T47D (cell line): ENCODE measurements at places on chromosomes 12 and 14.

GRCh38 chr14:103111232-103111868 is 11.9 kb upstream of the TNFAIP2 start:
- DNase-seq, result peak; percentile 65

DNA sequence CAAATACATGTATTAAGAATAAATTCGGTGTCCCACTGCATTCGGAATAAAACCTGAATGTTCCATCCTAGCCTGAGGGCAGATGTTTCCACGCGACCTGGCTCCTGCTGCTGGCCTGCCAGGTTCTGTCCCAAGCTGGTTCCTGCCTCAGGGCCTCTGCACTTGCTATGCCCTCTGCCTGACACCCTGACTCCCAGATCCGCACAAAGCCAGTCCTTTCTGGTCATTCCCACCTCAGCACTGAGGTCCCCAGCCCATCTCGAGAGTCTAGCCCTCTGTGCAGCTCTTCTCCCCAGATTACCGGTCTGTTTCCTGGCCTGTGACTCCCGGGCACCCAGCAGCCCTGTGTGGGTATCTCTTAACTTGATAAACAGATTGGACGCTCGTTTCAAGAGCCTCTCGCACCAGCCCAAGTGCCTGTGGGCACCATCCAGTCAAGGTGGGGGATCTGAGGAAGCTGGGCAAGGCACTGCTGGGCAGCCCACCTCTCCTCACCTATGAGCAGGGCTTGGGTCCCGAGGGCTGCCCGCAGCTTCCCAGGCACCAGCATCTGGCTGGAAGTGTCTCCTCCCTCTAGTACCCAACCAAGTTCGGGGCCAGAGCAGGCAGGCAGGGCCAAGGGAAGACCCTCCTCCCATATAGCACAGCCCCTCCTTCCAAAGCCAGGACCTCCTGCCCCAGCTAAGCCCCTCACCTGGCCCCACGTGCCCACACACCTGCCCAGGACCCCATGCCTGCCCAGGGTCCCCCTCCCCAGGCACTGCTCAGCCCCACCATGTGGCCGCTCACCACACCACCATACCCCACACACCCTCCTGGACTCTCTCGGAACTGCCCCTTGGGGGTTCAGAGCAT is 132.2 kb downstream of the NCOR2 start:
- peak; percentile 22 for DNase-seq

DNA sequence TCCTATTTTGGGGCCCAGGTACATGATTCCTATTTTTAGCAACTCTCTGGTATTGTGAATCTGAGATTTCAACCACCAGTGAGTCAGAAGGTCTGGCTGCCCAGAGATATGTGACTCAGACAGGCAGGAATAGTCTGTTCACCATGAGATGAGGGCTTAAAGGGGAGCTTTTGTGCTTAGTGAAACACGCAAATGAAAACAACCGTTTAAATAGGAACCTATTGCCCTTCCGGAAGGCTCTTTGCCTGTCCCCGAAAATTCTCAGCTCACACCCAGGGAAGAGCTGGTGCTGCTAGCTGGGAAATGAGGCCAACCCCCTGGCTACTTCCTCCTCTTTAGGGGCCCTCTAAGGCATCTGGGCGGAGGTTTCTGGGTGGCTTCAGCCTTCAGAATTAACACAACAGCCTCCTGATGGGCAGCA is 283.6 kb downstream of the CACNA1C start:
- no peak for DNase-seq

- DNase-seq, result peak; percentile 56
Measured at GRCh38 chr12:46493834-46494181, 121.2 kb upstream of the SLC38A2 start.

DNA sequence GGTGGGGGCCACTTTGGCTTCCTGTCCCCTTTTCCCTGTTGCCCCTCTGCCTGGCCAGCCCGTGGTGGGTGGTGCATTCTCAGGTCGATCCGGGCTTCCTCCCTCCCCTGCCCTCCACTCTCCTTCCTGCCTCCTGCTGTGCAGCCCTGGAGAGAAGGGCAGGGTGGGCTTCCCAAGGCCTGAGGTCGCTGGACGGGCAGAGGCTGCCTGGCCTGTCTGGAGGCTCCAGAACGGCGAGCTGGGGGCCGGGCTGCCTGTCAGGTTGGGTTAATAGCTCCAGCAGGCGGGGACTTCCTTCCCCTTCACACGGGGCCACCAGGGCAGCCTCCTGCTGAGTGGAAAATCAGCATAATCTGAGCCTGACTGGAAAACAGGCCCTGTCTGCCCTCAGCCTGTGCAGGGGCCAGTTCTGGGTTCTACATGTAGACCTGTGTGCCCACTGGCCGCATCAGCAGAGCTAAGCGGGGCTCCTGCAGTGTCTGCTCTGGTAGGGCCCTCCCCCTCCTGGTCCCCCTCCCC is 11.3 kb downstream of the KIF26A start:
- no peak for DNase-seq

DNA sequence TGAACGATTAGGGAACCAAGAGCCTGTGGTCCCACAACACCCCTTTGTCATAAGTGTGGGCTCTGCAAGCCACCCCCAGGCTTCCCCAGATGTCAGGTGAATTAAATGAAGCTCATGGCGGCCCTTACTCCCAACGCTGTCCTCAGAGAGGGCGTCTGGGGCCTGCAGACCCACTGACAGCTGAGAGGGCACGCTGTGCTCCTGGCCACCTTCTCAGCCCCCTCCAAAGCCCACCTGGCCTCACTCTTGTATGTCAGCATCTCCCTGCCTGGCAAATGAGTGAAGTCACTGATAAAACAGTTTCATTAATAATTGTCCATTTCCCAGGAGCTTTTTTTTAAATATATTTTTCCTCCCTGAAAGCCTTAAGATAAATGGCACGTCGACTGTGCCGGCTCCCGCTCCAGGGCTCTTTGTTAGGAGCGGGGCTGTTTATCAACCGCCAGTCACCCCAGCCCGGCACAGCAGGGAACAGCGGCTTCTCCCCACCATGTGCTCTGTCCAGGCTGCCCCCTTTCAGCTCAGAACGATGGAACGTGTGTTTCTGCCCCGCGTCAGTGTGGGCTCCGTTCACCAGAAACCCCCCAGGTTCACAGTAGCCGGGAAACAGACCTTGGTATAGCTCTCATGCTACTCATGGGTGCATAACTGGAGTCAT is 94.7 kb upstream of the SFSWAP start:
- no peak for DNase-seq

GRCh38 chr12:109597795-109598427 is 24.3 kb downstream of the MVK start:
- peak; percentile 87 for DNase-seq

DNA sequence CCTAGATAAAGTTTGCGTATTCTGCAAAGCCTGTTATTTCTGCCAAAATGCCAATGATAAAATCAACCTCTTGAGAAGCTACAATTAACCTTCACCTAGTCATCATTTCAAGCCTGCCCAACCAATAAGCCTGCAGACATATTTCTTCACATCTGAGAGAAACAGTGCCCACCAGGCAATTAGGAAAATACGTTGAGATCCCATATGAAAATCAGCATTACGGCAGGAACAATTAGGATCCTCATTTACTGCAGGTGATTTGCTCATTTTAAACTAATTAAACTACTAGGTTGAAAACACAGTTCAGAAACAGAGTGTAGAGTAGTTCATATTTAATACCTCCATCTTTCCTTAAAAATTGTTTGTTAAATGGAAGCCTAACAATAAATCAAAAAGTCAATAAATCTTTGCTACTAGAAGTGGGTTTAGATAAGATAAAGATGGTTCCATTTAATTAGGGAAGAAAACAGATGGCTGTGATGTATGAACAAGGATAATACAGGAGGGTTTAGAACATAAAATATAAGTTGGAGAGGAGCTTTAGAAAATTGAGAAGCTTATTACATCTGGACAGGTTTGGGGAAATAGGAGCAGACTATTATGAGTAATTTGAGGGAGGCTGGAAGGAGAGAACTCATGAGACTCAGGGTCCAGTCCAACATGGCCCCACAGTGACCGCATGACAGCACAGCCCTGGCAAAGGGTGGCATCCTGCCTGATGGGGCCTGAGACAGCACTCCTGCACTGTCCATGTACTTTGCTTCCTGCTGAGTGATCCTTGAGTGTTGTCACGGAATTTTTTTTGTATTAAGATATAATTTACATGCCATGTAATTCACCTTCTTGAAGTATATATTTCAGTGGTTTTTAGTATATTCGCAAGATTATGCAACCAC is 26.9 kb upstream of the PYGL start:
- DNase-seq, result no peak

DNA sequence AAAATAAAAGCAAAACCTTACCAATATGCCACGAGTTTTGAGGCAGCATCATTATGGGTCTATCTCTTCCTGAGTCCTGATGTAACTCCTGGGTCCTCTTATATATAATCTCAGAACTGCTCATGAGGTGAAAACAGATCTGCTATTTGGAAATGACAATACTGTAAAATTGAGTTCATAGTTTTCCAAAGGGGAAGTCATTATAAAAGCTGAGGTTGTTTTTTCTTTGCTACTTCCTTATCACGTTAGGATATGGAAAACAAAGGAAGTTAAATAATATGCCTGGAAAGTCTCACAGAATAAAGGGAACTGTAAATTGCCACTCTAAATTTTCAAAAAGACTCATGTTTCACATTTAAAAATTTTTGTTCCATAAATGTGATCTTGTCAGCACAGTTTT is at the start of gene CD163L1:
Gene CD163L1, minus strand, starts transcription at position 78 of the 400 bp plus-strand sequence. Its CDS starts 26 bp downstream, at position 52.
- DNase-seq, result no peak

GRCh38 chr12:52038447-52038846 is 12.8 kb upstream of the NR4A1 start:
- DNase-seq, result no peak

- no peak for DNase-seq
Measured at GRCh38 chr14:90576581-90576980, 179.8 kb downstream of the CALM1 start.

DNA sequence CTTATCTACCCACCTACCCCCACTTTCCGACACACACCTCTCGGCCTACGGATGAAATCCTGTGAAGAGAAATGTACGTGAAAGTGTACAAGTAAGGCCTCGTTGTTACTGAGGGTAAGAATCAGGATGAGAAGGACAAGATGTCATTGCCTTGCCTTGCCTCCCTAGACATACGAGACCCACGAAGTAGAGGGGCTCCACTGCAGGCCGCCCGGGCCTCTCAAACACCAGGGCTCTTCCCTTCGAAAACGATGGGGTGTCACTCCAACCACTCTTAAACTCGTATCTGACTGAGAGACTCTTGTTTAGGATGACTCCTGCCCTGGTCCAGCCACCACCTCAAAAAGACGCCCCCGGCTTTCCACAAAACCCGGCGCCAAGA is 498 bp downstream of the RACGAP1 start:
- peak; percentile 33 for DNase-seq

GRCh38 chr14:55071870-55072640 is 20.6 kb downstream of the MAPK1IP1L start:
- no peak for DNase-seq

GRCh38 chr12:12976366-12976765 is 23.7 kb downstream of the HEBP1 start:
- DNase-seq, result no peak

DNA sequence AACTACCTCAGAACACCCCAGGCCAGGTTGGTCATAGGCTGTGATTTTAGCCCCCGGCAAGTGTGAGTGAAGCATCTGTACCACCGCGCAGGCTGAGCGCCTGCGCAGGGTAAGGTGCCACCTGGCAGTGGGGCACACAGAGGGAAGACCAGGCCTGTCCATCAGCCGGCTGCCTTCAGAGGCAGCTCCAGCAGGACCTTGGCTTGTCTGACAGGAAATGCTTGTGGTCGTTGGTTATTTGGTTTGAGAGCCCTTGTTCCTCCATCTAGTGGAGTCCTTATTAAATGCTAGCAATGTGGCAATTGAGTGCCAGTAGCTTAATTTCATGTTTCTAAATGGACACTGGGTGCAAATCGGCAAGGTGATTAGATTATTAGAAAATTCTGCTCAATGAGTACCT is 27.5 kb downstream of the SLC25A29 start:
- peak; percentile 84 for DNase-seq

DNA sequence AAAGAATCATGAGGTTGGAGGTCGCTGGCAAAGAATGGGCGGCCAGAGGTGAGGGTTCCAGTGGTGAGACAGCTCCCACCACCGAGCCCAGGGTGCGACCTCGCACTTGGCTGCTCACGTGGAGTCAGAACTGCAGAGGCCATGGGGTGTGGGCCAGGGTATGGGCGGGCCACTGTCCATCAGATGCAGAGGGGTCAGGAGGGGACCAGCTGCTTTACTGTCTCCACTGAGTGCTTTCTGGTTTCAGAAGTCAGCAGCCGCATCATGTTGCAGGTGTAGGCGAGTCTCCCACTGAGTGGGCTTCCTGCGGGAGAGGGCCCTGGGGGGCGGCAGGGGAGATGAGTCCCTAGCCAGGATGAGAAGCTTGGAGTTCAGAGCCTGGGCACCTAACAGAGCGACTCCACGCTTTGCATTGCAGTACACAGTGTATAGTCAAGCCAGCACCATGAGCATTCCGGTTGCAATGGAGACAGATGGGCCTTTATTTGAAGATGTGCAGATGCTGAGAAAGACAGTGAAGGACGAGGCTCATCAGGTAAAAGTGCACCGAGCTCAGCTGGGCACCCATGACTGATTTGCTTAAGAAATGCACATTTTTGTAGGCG is 46.9 kb upstream of the DYNC1H1 start:
- no peak for DNase-seq

DNA sequence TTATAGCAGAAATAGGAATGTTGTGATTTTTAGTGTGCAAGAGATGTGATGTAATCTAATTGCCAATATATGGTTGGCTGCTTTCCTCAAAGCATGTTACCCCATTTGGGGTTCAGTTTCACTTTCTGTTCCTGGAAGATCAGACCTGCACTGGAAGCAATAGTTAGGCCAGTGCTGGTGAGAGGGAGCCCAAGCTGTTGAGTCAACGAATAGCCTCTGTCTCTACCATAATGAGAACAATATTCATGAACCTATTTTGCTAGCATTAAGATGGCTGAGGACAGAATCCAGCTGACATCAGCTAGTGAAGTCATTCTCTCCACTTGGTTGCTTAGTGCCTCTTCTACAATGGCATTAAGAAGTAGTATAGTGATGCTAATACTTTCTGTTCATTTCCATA is 379.9 kb upstream of the DCN start:
- DNase-seq, result no peak

DNA sequence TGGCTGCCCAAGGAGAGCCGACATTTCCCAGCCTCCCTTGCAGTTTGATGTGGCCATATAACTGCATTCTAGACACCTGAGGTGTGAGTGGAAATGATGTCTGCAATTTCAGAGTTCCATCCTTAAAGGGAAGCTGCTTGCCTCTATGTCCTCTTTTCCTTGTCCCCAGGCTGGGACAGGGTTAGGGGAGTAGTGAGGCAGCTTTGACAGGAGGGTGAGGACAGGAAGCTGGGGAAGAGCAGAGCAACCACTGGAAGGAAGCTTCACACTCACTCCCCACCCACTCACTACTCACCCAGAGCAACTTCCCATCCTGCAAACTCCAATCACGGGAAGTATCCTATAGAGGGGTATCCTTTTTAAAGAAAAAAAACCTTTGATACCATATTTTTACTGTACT is 28.9 kb upstream of the LTA4H start:
- no peak for DNase-seq
